ENCODE measurements at places on chromosomes 11 and 22.

GRCh38 chr11:6210274-6210955 is 5.1 kb downstream of the C11orf42 start:
- H3K27ac ChIP-seq: no peak overlapping the region
- peak; percentile 13 for DNase-seq
- no peak overlapping the region for H3K4me3 ChIP-seq

- DNase-seq: no peak
- no peak overlapping the region for H3K4me3 ChIP-seq
- H3K27ac ChIP-seq: no peak overlapping the region
- H3K4me1 ChIP-seq: no peaks in the 10 kb centered on the region
- no peaks in the 10 kb centered on the region for H3K27me3 ChIP-seq
Measured at GRCh38 chr11:4863876-4864275, 14.9 kb upstream of the OR51S1 start.

GRCh38 chr11:111045874-111046273 is 199.7 kb upstream of the POU2AF2 start:
- no peaks in the 10 kb centered on the region for H3K4me1 ChIP-seq
- H3K27ac ChIP-seq: no peak overlapping the region
- DNase-seq: no peak
- H3K27me3 ChIP-seq: no peaks in the 10 kb centered on the region
- H3K36me3 ChIP-seq: no peaks in the 10 kb centered on the region

DNA sequence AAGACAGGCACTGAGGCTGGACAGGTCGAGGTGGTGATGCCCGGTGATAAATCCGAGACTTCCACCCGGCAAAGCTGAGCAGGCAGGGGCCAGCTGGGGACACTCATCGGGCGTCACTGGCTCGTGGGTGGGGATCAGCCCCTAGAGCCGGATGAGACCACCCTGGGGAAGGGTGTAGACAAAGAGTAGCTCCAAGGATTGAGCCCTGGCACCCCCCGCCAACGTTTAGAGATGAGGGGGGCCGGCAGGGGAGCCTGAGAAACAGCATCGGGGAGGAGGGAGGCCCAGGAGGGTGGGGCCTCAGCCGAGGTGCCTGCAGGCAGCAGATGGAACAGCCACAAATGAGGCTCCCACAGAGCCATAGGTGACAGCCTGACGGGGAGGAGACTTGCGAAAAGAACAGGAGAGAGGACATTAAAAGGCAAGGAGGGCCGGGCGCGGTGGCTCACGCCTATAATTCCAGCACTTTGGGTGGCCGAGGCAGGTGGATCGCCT is 27.4 kb upstream of the CBX7 start:
- no peak for DNase-seq
- H3K27me3 ChIP-seq: no peaks in the 10 kb centered on the region
- H3K36me3 ChIP-seq: no peaks in the 10 kb centered on the region
- H3K4me3 ChIP-seq: no peak overlapping the region
- no peak overlapping the region for H3K27ac ChIP-seq
- peaks cover 31% of the 10 kb centered on the region for H3K4me1 ChIP-seq

GRCh38 chr11:122756417-122756816 is 81.9 kb upstream of the CRTAM start:
- no peak overlapping the region for H3K27ac ChIP-seq
- no peak for DNase-seq
- H3K27me3 ChIP-seq: no peaks in the 10 kb centered on the region
- no peaks in the 10 kb centered on the region for H3K36me3 ChIP-seq
- no peak overlapping the region for H3K4me3 ChIP-seq
- H3K4me1 ChIP-seq: no peaks in the 10 kb centered on the region

- H3K27ac ChIP-seq: no peak overlapping the region
- no peaks in the 10 kb centered on the region for H3K36me3 ChIP-seq
- peaks cover 6% of the 10 kb centered on the region for H3K27me3 ChIP-seq
- no peaks in the 10 kb centered on the region for H3K4me1 ChIP-seq
- DNase-seq: no peak
Measured at GRCh38 chr11:76277298-76278175, 71.2 kb upstream of the WNT11 start.

DNA sequence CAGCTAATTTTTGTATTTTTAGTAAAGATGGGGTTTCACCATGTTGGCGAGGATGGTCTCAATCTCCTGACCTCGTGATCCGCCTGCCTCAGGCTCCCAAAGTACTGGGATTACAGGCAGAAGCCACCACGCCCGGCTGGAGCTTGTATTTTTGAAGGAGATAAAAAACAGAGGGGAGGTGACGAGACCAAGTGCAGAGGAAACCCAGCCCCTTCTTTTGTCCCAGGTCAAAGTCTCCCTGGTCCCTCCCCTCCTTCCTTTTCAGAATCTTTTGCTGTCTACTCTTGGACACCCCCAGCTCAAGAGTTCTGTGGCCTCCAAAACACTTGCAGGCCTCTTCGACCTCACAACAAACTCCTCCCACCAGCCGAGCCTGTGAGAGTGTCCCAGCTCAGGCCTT is 12.2 kb upstream of the TMEM184B start:
- H3K4me3 ChIP-seq: no peak overlapping the region
- H3K27me3 ChIP-seq: no peaks in the 10 kb centered on the region
- peak overlapping the region; percentile 58 for H3K27ac ChIP-seq
- peaks cover 6% of the 10 kb centered on the region for H3K36me3 ChIP-seq
- no peak for DNase-seq

DNA sequence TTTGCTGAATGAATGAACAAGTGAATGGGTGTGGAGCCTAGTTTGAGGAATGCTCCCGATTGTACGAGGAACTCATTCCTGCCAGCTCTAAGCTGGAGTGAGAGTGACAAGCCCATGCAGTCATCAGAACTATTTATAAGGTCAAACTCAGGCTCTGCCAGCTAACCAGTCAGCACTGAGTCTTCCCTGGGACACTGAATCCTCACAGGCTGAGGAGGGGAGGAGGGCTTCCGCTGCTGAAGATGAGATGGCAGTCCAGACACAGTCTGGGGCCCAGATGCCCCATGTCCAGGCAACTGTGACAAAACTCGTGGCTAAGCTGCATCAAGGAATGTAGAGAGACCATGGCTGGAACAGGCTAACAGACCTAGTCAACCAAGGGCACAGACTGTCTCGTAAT is 4.0 kb downstream of the LRP4 start:
- no peak overlapping the region for H3K27ac ChIP-seq
- H3K4me3 ChIP-seq: no peak overlapping the region
- H3K4me1 ChIP-seq: peaks cover 10% of the 10 kb centered on the region
- no peaks in the 10 kb centered on the region for H3K27me3 ChIP-seq
- no peaks in the 10 kb centered on the region for H3K36me3 ChIP-seq

DNA sequence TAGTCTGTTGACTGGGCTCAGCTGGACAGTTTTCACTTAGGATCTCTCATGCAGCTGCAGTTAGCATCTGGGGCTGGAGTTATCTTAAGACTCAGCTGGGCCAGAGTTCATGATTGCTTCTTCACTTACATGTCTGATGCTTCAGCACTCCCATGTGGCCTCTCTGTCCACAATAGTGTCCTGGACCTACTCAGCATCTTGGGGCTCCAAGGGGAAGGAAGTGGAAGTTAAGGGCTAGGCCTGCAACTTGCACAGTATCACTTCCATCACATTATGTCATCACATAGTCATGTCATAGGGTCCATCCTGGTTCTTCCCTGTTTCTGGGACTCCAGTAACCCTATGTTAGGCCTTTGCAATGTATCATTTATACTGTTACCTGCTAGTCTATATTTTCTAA is 115.9 kb downstream of the C11orf65 start:
- H3K4me1 ChIP-seq: no peaks in the 10 kb centered on the region
- DNase-seq: no peak
- H3K27ac ChIP-seq: no peak overlapping the region
- H3K4me3 ChIP-seq: no peak overlapping the region
- H3K36me3 ChIP-seq: peaks cover 4% of the 10 kb centered on the region
- H3K27me3 ChIP-seq: no peaks in the 10 kb centered on the region

DNA sequence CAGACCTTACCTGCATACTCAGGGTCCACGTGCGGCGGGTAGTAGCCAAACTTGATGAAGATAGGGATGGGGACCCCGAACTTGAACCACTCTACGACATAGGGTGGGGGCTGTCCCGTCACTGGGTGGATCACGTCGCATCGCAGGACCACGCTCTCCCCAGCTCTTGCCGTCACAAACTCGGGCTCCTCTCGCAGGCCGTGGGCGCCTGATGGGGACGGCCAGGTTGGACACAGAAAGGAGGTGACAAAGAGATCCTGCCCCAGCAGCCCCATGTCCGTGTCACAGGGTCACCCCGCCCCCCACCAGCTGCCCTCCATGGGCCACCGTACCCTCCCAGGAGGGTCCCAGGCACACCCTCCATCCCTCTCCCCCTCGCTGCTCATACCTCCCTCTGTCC is 10.7 kb downstream of the IGSF9B start:
- no peak for DNase-seq
- H3K4me3 ChIP-seq: no peak overlapping the region
- peaks cover under 1% of the 10 kb centered on the region for H3K27me3 ChIP-seq
- H3K27ac ChIP-seq: no peak overlapping the region
- H3K36me3 ChIP-seq: no peaks in the 10 kb centered on the region

- no peak for DNase-seq
- H3K27ac ChIP-seq: no peak overlapping the region
- H3K4me3 ChIP-seq: no peak overlapping the region
- peaks cover 11% of the 10 kb centered on the region for H3K36me3 ChIP-seq
Measured at GRCh38 chr11:118524757-118525470, 2.4 kb upstream of the TTC36 start.

DNA sequence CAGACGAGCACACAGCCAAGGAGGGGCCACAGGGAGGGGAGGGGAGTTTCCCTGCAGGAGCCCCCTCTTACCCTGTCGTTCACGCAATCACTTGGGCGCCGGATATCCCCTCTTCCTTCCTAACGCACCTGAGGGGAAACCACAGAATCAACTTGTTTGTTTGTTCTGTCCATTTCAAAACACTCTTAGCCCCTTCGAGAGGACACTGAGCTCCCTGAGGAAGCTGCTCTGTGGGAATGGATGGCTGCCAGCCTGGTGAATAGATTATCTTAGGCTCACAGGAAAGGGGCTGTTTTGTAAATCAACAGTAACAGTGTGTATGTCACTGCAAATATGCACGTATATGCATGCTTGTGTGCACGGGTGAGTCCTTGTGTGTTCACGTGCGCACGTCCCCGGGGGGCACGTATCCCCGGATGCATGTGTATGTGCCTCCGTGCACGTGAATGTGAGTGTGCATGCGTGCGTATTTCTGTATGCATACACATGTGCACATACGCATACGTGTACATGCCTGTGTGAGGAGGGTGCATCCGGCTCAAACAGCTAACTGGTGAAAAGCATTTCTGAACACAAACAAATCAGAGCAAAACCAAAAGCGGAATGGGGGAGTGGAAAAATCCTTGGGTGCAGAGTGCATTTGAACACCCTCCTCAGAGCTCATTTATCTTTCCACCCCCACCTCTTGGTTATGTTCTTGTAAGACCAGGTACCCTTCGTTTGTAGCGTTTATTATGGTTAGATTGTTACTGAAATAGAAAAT is 7.2 kb downstream of the ARSA start:
- H3K27me3 ChIP-seq: peaks cover 4% of the 10 kb centered on the region
- no peak overlapping the region for H3K4me3 ChIP-seq
- no peak overlapping the region for H3K27ac ChIP-seq
- H3K4me1 ChIP-seq: peaks cover 5% of the 10 kb centered on the region
- no peak for DNase-seq
- peaks cover 2% of the 10 kb centered on the region for H3K36me3 ChIP-seq

- peaks cover 2% of the 10 kb centered on the region for H3K36me3 ChIP-seq
- no peak overlapping the region for H3K27ac ChIP-seq
- DNase-seq: no peak
- peaks cover 6% of the 10 kb centered on the region for H3K4me1 ChIP-seq
Measured at GRCh38 chr11:59193587-59194130, 19.1 kb downstream of the MPEG1 start.

- H3K27ac ChIP-seq: no peak overlapping the region
- no peak overlapping the region for H3K4me3 ChIP-seq
- no peaks in the 10 kb centered on the region for H3K36me3 ChIP-seq
- H3K4me1 ChIP-seq: peaks cover 6% of the 10 kb centered on the region
Measured at GRCh38 chr22:40237241-40237640, 59.5 kb downstream of the TNRC6B start.

DNA sequence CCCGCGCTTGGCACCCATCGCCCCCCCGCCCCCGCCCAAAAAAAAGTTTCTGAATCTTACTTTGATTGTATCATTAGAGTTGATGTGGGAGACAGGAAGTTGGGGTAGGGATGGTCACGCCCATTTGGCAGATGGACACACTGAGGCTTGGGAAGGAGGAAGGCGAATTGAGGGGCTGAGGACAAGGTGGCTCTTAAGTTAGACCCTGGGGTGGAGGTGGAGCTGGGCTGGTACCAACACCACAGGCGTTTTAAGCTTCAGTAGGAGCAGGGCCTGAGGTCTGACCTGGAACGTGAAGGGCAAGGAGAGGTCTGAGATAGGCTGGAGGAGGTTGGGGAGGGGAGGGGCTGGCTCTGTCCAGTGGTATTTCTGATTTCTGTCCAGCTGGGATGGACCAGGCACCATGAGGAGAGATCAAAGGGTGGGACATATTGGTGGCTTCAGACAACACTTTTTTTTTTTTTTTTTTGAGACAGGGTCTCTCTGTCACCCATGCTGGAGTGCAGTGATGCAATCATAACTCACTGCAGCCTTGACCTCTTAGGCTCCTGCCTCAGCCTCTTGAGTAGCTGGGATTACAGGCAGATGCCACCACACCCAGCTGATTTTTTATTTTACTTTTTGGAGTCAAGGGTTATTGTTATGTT is 799 bp upstream of the CDC42BPG start:
- H3K4me3 ChIP-seq: no peak overlapping the region
- peaks cover 2% of the 10 kb centered on the region for H3K36me3 ChIP-seq
- DNase-seq: no peak

DNA sequence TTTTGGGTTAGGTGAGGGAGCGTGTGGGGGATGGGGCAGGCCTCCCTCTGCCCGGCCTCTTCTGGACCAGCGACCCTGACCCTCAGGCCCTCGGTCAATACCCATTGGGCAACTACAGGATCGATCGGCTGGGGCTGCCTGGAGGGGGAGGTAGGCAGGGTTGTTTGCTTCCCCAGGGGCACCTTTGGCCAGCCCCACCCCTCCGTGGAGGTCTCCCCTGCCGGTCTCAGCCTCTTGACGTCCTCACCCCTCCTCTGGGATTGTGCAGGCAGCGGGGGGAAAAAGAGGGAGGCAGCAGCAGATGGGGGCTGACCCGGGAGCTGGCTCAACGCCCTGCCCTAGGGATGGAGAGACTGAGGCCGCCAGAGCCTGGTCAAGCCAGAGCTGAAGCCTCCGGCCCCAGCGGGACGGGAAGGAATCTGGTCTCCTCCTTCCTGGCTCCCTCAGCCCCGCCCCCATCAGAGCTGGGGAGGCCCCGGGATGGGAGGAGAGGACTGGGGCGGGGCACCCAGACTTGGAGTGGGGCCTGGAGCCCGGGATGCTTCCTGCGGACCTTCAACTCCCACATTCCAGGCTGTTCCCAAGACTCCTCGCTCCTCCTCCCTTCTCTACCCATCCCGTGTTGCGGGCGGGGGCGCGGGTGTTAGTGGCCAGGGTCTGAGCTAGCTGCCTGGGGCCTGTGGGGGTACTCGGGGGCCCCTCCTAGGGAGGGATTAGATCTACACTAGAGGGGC is 14.4 kb upstream of the CDC42EP1 start:
- no peaks in the 10 kb centered on the region for H3K27me3 ChIP-seq
- peaks cover 25% of the 10 kb centered on the region for H3K4me1 ChIP-seq
- H3K27ac ChIP-seq: peak overlapping the region; percentile 82

- H3K27ac ChIP-seq: peak within 1 kb of the TSS; percentile 98
- no peaks in the 10 kb centered on the region for H3K27me3 ChIP-seq
- DNase-seq: peak; percentile 97
Measured at GRCh38 chr11:69013009-69013951, at the start of gene MRGPRF. TSS of gene MRGPRF (minus strand) at chr11:69013246. CDS start at chr11:69009901, 3,345 bp downstream.

- peaks cover 3% of the 10 kb centered on the region for H3K36me3 ChIP-seq
- peaks cover 14% of the 10 kb centered on the region for H3K4me1 ChIP-seq
- no peak for DNase-seq
- no peak overlapping the region for H3K4me3 ChIP-seq
- no peaks in the 10 kb centered on the region for H3K27me3 ChIP-seq
Measured at GRCh38 chr11:3836903-3837302, 3.9 kb downstream of the RHOG start.

GRCh38 chr11:92888696-92889095 is 80.8 kb upstream of the MTNR1B start:
- H3K27ac ChIP-seq: no peak overlapping the region
- H3K36me3 ChIP-seq: no peaks in the 10 kb centered on the region
- no peak for DNase-seq
